ENCODE measurements at places on chromosomes 3 and 15.
A peak's percentile ranks its signal among the peaks of the same experiment; 100 is the strongest.

- DNase-seq: no peak
Measured at GRCh38 chr3:69538281-69538680, 152.4 kb upstream of the FRMD4B start.

DNA sequence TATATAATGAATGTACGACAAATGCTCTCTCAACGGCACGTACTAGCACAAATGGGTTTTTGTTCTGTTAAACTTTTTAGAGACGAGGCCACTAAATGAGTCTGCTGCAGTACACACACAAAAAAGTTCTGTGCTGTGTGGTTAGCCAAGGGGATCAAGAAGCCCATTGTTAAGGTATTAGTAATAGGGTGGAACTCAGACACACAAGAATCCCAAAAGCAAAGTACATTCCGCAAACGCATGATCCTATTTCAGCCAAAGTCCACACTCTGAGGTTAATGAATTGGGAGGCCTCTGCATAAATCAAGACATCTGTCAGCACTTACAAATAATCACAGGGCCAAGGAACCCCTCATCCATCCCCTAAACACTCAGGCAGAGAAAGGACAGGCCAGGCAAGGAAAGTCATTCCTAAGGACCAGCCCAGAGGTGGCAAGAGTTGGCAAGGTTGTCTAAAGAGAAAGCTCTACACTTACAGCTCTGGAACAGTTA, 12.1 kb downstream of the OSBPL10 start:
- DNase-seq: peak; percentile 63

GRCh38 chr15:100598655-100599054, 3.3 kb downstream of the LINS1 start:
- DNase-seq: no peak

DNA sequence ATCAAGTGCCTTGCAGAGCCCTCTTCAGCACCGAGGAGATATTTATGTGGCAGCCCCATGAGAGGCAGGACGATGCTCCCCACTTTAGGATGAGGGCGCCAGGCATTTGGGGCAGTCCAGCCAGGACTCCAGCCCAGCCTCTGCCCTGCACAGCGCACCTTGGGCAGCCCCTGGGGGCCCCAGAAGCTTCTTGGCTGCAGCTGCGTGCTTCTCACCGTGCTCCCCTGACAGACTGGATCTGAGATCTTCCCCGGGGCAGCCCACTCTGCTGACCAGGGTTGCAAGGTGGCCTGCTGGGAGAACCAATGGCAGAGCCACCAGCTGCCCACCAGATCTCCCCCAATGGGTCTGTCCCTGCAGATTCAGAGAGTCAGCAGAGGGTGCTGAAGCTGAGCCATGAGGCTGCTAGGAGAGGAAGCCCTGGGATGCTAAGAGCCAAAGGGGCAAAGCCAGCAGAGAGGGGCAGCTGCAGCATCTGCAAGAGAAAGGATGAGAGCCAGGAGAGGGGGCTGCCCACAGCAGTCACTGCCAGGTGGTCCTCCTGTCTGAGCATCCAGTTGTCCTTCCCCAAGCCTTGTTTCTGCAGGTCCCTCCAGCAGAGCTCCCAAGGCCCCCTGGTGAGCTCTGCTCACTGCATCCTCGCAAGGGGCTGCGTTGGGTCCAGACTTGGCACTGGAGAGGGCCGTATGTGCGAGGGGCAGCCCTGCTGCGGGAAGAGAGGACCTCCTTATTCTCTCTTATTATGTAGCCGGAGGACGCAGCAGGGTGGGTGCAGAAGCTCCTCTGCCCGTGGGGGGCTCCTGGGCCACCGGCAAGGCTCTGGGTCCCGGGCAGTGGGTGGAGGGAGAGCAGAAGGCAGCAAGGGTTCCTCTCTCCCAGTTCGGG, 14.7 kb upstream of the KLF13 start:
- DNase-seq: no peak

- DNase-seq: no peak
Measured at GRCh38 chr15:52233405-52233804, 42.2 kb upstream of the GNB5 start.

GRCh38 chr15:56814429-56814828, 81.1 kb upstream of the ZNF280D start:
- DNase-seq: no peak

DNA sequence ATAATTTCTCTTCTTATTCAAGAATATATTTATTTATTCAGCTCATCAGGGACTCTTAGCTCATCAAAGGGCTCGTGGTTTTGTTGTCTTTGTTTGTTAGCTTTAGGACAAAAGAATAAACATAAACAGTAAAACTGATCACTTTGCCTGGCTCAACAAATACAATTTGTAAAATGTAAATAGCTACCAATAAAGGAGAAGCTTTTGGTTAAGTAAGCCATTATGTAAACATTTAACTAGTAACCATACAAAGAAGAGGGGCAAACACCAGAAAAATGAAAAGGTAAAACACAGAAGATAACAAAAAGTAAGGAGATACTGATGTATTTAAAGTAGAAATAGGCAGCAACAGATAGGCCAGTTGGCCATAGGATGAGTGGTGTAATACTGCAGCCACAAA, 761.7 kb downstream of the ROBO1 start:
- DNase-seq: no peak

DNA sequence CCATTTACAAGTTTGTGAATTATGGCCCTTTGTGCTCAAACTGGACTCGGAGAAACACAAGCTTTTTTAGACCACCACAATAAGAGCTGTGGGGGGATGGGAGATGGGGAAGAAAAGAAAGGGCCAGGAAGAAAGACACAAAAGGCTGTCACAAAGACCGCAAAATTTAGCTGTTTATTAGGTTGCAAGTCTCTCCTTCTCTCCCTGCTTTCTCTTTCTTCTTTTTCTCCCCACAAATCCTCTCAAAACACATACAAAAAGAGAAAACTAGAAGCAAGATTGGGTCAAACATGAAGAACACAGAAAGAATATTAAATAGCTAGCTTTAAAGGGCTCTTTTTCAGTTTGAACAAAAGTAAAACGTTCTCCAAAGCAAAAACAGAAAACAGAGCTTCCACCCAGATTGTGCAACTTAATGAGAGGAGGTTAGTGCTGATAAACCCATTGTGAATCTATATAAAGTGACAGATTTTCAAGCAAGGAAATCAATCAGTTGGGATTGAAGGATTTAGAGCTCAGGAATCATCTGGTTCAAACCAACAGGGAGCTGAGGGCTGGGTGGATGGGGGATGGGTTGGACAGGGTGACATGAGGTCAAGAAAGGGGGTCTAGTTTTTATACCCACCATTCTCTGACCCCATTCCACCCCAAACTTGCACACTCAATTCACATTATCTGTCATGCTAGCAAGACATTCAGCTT, 87.3 kb downstream of the DHX30 start:
- no peak for DNase-seq

DNA sequence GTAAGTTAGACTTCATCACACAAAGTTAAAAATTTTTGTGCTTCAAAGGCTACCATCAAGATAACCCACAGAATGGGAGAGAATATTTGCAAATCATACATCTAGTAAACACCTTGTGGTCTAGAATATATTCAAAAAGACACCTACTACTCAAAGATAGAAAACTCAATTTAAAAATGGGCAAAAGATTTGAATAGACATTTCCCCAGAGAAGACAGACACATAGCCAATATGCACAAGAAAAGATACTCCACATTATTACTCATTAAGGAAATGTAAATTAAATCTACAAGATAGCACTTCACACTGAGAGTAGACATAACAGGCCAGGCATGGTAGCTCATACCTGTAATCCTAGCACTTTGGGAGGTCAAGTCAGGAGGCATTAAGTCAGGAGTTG, 87.8 kb upstream of the MANF start:
- DNase-seq: no peak

DNA sequence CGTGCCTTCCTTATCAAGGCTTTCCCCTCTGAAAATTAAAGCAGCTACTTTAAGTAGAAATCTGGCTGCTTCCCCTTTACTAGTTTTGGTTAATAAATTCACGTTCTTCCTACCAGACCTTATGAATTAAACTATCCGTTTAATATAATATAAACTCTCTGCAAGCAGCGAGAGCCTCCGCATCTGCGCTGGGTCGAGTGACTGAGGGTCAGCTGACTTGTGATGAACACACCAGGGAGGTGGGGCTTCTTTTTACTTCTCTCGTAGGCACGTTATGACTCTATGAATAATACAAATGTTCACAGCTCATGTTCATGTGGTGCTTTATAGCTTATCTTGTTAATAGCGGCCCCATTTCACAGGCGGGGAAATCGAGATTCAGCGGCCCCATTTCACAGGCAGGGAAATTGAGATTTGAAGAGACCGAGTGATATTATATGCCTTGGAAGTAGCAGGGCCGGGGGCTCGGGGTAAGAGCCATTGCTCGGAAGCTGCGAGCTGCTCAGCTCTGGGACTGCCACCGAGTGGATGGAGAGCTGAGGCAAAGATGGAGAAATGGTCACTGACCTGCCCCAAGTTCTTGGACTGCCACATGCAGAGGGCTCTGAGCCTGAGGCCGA, 8.3 kb downstream of the MUC4 start:
- no peak for DNase-seq

- DNase-seq: no peak
Measured at GRCh38 chr3:30332196-30333021, 274.0 kb upstream of the TGFBR2 start.

DNA sequence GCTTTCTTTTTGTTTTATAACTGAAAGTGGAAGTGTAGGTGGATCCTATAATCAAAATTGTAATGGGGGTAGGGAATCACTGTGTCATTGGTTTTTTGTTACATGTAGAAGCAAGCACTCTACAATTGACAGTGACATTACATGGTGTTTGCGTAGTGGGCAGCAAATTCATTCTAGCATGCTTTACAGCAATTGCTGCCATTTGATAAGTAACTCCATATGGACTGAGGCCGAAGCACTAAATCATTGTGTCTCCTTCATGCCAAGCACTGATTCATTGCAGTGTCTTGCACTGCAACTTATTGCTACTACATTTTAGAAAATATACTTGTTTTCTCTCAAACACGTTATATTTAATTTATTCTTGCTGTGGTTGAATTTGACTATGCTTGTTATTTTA, 933.9 kb downstream of the NSUN3 start:
- DNase-seq: no peak

DNA sequence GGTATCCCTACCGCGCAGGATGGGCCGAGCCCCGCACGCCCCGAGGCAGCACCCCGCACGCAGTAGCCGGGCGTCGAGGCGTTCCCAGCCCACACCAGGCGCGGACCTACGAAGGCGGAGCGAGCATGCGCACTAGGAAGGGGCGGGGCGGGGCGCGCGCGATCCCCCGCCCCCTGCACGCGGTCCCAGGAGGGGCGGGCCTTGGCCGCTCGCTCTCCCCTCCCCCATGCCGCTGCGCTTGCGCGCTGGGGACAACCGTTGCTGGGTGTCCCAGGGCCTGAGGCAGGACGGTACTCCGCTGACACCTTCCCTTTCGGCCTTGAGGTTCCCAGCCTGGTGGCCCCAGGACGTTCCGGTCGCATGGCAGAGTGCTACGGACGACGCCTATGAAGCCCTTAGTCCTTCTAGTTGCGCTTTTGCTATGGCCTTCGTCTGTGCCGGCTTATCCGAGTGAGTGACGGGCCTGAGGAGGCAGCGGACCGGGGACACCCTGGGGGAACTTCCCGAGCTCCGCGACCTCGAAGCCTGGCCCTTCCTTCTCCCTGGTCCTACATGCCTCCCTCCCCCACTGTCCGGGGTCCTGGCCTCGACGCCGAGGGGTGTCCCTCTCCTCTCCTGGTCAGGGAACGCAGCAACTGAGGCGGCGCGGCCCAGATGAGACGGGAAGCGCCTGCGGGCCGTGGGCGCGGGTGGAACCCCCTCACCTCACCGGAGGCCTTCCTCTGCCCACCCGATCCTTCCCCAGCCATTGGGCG, at the start of gene SPESP1:
Gene SPESP1, plus strand, starts transcription at position 258 of the 755 bp plus-strand sequence. Its CDS starts 129 bp downstream, at position 387.
- DNase-seq: peak; percentile 9

DNA sequence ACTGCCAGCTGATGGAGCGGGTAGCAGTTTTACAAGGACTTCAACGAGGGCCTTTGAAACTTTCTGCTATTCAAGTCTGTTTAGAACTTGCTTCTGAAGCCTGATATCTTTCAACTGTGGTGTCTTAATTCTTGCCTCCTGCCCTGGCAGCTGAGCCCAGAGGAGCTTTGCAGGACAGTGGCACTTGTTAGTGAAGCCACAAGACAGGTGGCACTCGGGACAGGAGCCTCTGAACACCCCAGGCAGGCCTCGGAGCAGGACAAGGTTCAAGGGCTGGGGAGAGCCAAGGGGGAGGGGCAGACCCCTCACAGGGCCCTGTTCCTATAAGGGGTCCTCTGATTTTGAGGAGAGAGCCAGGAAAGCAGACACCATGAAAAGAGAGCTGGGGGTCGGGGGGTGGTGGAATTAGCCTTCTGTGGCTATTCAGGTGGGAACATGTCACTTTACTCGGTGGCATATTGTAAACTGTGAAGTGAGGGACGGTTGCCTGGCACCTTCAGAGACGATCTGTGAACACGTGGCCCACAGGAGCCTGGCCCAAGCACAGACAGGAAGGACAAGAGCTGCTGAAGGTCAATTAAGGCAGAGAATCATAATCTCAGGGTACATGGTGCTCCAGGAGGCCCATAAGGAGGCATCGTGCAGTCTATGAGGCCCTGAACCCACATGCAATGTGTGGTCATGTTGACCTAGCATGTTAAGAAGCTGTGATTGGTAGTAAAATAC, 30.1 kb upstream of the KY start:
- DNase-seq: no peak

DNA sequence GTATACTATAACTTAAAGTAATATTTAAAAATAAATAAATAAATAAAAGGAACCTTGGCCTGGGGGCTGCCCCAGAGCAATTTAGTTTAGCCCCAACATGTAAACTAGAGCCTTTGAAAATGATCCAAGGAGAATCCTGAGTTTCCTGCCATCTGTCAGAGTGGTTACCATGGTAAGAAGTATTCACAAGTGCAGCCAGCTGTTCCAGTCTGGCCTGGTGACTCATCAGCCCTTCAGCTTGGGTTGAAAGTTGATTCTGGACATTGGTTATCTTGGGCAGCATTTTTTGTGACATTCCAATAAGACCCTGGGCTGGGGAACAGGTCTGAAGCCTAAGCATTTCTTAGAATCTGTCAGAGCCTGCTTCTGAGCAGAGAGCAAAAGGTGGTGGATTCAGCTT, 72.7 kb upstream of the LRTM1 start:
- peak; percentile 13 for DNase-seq

GRCh38 chr3:195697582-195698324, 23.0 kb upstream of the MUC20 start:
- no peak for DNase-seq

DNA sequence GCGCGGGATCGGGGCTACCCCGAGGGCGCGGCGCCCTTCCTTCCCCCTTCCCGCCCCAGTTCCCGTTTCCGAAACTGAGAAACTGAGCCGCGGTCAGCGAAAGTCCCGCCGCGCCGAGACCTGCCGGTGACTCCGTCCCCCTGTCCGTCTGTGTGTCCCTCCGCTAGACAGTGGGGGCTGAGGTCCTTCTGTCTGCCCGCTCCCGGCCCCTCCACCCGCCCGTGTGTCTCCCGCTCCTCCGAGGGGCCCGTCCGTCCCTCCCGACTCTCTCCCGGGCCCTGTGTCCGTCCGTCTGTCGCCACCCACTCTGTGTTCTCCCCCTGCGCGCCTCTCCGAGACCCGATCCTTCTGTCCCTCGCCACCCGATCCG, 426 bp downstream of the PRKCD start:
- DNase-seq: no peak
